ENCODE measurements at places on chromosomes 16 and 17.

DNA sequence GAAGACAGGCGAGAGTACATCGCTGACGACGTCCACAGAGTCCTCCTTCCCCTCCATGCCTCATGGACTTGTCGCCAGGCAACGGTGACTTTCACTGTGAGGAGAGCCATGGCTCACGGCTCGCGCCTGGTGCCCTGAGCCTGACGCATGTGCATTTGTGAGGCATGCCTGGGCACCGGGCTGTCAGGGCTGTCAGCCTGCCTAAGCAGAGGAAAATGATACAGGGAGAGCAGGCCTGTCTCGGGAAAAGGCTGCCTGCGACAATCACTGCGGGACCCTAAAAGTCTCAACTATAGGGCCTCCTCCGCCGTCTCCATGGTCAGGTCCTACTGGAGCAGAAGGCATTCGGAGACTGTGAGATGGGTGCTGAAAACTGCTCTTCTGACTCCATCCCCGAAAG is 135.5 kb upstream of the WSB1 start:
- no peak for DNase-seq

DNA sequence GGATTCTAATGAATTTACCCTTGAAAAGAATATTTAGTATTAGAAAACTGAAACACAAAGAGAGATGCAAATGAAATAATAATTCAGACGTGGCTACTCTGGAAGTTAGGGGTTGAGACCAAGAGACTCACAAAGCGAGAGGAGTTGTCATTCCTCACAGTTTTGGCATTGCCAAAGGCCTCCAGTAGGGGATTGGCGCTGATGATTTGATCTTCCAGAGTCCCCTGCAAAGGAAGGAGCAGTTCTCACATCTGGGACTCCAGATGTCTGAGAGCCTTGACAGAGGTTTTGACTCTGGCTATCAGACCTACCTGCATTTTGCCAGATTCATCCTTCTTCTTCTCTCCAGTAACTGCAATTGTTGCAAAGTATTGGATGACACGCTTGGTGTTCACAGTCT is 6.6 kb downstream of the MYH8 start:
- no peak for DNase-seq

GRCh38 chr16:12225806-12226465 is 249.4 kb downstream of the SNX29 start:
- DNase-seq: no peak

GRCh38 chr17:50364715-50365114 is 8.3 kb downstream of the MRPL27 start:
- DNase-seq: peak; percentile 51

DNA sequence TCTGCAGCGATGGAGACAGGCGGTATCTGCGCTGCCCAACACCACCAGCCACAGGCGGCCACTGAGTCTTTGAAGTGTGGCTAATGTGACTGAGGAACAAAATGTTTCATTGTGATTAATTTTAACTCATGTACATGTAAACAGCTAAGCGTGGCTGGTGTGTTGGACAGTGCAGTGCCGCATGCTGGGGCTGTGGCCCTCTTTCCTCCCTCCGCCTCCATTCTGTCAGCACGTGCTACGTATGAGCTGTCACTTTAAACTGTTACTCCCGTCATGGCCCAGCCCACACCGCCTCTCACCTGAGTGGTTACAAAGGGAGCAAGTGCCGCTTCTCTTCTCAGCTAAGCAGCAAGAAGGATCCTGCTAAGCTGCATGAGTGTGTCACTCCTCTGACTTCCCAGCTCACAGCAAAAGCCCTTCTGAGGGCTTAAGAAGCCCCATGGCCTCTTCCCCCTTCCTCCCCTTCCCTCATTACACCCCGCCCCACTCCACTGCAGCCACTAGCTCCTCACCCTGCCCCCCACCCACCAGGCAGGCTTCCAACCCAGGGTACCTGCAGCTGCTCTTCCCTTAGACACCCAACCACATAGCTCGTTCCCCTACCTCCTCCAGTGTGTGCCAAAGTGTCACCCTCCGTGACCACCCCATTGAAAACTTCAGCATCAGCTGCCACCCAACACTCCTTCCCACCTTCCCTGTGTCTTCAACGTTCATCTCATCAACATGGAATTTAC is 15.0 kb downstream of the HASPIN start:
- DNase-seq: peak; percentile 49

GRCh38 chr17:82355770-82356427 is 3.1 kb upstream of the TEX19 start:
- no peak for DNase-seq

- DNase-seq: peak; percentile 85
Observed at GRCh38 chr17:76623271-76624146, 20.0 kb downstream of the ST6GALNAC1 start.

DNA sequence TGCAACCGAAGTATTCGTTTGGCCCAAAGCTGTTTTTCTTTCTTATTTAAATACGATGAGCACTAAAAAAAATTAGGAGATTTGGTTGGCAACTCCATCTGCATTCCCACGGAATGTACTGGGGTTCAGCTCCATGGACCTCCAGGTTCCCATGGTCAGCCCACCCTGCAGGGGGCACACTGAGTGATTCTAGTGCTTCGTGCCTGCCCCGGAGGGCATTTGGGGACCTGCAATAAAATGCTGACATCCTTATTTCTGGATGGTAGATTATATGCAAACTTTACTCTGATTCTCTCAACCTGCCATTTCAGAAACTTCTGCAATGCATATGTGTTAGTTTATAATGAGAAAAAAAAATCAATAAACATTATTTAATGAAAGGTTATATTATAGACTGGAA is 339.4 kb downstream of the XYLT1 start:
- DNase-seq: no peak

DNA sequence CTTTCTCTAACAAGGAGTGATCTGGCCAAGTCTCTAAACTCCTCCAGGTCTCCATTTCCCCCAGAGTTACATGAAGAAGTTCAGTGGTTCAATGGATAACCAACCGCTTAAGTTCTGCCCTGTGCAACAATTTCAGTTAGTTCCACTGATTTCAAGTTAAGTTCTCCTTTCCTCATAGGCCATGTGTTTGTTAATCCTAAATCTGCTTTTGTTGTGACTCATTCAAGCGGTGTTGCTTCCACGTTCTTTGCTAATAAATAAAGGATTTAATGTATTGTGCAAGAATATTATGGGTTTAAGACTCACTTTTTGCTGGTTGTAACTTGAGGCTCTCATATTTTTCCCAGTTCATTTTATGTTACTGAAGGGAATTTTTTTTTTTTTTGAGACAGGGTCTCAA is 36.3 kb downstream of the GNA13 start:
- DNase-seq: no peak

DNA sequence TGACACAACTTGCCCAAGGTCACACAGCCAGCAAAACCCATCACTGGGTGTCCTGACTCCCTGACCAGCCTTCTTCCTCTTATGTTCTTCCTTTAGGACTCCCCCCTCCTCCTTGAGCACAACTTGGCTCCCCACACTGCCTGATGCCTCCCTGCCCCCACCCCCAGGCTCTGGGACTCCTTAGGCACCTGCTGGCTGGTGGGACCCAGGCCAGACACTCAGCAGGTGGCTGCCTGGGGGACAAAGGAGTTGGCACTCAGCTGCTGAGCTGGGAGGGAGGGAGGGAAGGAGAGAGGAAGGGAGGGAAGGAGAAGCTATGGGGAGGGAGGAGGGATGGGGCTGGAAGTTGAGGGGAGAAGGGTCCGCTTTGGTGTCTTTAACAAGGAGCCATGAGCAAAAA is 8.0 kb downstream of the SEZ6 start:
- DNase-seq: no peak

GRCh38 chr17:40433551-40434415 is 9.5 kb upstream of the IGFBP4 start:
- peak; percentile 74 for DNase-seq

GRCh38 chr17:76000016-76000754 is 470 bp upstream of the CDK3 start:
- DNase-seq: peak; percentile 84

GRCh38 chr16:89318871-89319630 is 101.5 kb downstream of the ZNF778 start:
- DNase-seq: no peak

DNA sequence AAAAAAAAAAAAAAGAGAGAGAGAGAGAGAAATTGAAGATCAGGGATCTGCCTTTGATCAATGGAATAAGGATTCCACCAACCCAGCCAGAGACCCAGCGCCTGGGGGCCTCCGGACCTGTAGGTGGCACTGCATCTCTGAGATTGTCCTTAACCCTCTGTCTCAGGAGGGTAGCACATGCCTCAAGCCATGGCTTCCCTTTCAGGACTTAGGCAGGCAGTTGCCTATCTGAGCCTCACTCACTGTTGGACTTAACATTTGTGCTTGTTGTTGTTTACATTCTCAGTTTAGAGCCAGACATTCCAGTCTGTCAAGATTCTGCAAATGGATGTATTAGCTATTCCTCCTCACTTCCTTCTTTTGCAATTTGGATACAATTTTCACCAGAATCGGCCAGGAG is 5.1 kb upstream of the SCNN1B start:
- peak; percentile 70 for DNase-seq

All from ELF-1 (cell line).